ENCODE measurements at places on chromosomes 2 and 18.

DNA sequence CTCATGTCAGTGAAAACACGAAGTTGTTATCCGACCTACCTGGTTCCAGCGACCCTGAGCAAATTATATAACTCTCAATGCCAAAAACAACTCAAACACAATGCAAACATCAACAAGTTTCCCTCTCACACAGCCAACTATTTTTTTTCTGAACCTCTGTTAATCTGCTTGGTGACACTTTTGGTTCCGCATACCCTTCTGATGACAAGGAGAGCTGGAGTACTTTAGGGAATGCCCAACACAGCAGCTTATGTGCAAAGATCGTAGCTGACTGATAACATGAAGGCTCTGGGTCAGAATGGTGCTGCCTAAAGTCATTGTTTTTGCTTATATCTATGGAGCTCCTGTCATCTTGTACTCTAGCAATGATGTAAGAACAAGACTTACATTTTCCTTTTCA lies 72.7 kb upstream of the CCDC68 start:
- no peak for DNase-seq

DNA sequence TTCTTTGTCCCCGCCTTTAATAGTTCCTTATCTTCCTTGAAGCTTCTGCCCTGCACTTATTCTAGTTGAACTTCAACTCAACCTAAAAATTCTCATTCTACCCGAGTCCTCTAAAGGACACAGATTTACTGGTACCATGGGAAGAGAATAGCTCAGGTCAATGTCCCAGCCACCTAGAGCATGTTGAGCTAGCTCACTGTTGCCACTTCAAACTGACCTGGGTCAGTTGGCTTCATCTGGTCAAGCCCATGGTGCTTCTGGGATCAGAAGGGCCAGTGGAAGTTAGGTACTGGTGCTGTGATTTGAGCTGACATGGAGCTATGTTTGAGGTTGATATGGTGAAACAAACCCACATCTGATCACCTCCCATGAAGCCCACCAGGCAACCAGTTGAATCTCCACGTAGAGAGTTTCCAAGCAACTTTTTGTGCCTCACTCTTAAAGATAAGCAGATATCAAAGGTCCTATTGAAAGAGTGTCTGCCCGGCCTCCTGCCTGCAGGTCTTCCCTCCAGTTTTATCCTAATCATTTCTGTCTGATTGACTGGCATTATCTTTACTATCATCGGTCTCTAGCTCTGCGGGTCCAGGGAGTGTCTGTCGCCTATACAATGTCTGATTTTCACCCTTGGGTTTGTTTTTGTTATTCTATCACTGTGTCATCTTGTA lies 17.2 kb downstream of the GREB1 start:
- no peak for DNase-seq

DNA sequence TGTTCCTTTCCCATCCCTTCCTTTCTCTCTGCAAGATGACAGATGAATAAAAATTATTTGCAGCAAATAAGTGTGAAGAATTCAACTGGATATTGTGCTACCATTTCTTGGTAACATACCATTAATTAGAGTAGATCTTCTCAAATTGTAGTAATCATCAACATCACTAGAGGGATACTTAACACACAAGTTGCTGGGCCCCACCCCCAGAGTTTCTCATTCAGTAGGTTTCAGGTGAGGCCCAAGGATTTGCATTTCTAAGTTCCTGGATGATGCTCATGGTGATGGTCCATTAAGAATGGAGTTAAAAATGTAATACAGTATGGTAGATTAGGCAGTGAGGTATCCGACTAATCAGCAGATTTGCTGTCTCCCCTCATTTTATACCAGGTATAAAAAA lies 594.0 kb downstream of the ERBB4 start:
- DNase-seq: no peak

DNA sequence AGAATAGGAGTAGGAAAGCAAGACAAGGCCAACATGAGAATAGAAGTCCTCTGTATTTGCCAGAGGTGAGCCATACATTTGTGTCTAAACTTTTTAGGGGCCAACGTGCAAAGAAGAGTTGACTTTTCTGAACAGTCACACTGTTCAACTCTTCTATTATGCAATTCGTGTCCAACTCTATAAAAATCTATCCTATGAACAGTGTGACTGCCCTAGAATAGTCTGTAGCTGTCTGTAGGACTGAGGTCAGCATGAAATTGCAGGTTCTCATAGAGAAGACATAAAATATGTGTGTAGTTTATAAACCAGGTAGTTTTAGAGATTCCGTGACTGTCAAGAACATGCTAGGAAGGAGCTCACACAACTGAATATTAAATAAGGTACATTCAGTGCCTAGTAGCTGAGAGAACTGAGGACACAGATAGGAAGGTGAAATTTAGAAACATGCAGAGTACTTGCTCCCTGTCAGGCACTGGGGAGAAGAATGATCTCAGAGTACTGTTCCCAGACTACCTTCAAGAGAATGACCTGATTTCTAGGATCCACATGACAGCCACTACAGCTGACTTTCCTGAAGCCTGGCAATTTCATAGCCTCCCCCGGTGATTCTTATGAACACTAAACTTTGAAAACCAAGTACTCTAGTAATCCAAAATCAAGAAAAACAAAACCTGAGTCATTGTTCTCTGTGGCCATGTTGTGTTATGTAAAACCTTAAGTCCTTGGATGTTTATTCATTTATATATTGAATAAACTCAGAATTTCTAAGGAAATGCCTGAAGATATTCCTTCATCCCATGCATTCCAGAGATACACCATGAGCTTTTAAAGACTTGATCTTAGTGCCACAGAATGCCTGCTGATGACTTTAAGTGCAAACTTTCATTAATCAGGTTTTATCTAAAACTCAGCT lies 201.5 kb upstream of the BOD1L2 start:
- DNase-seq: no peak

DNA sequence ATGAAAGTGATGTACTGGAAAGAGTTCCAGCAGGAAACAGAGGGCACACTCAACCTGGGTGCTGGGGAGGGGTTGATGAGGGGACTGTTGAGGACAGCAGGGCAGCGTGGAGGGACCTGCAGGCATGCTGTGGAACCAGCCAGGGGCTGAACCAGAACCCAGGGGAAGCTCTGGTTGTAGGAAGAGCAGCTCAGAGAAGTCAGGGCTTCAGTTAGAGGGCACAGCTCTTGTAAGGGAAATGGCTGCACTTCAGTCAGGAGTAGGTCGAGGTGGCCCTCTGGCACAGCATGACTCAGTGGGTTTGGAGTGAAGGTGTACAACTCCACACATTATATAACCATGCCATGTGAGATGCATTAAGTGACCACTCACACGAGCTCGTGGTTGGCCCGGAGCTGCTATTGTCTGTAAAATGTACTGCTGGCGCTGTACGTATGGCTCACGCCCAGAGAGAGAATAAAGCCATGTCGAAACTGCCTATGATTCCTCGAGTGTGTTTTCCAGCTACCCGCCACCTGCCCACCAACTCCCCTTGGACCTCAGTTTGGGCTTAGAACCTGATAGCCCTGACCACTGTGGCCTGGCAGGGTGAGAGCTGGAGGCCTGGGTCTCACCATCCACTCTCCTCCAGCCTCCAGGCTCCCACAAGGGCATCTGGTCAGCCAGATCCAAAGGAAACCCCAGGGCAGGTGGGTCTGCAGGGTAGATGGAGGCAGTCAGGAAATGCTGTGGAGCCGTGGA lies 136.5 kb upstream of the HS6ST1 start:
- no peak for DNase-seq

DNA sequence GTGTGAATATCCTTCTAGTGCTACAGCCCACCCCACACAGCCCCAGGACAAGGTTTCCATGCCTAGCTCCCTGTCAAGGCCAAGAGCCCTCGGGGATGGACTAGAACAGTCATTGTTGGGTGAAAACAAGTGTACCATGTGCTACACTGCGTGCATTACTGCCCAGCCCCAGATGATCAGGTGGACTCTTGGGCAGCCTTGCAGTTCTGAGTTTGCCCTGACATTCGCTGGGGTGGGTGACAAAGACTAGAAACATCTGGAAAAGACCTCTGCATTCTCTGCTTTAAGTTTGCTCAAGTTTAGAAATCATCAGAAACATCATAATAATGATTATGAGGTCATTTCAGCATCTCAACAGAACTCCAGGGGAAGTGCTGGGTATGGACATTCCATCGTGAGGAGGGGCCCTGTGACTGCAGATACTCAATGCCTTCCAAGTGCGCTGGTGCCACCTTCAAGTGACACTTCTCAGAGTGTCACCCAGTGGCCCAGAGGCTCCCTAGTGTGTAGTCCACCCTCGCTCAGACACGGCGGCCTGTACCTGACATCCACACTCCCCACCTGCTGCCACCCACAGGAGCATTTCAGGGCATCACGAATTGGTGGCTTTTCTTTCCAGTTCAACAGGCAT lies 5.3 kb upstream of the PXDN start:
- no peak for DNase-seq

- DNase-seq: no peak
Observed at GRCh38 chr2:157158111-157158510, 99.4 kb upstream of the GALNT5 start.

- DNase-seq: no peak
Observed at GRCh38 chr18:2794159-2794558, 52.6 kb upstream of the EMILIN2 start.

DNA sequence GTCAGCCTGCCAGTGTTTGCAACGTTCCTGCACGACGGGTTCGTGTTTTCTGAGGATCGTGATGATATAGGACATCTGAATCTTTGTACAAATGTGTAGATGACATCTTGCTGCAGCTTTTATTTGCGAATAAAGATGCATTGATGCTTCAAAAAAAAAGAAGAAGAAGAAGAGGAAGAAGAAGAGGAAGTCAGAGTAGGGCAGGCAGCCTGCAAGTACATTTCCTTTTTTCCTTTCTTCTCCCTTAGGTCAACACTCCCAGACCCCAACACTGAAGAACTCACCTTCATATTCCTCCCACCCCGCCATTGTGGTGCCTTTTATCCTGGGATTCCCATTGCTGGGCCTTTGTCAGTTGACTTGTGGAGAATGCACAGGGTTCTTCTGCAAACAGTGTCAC lies 91.5 kb downstream of the FHOD3 start:
- DNase-seq: no peak

- DNase-seq: no peak
Observed at GRCh38 chr18:31497836-31498573, at the start of gene DSG2. Gene DSG2 (plus strand): TSS chr18:31498177. CDS start chr18:31498252, 75 bp downstream.

- DNase-seq: no peak
Observed at GRCh38 chr2:239330836-239331235, 70.0 kb downstream of the HDAC4 start.

DNA sequence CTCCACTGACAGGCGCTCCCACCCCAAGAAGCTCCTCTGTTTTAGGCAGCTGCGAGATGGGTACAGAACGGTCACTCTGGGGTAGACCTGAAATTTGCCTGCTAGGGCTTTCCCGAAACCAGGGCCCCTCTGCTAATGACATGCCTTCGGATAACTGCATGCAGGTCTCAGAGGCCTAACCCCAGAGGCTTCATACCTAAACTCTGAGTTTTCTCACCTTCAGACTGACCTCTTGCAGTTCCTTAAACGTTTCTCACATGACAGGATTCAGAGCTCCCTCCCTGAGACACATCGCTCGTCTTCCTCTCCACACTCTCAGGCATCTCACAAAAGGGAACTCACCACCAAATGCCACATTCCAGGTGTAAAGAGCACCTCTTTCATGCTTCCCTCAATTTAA lies 11.3 kb upstream of the KLHL29 start:
- no peak for DNase-seq

DNA sequence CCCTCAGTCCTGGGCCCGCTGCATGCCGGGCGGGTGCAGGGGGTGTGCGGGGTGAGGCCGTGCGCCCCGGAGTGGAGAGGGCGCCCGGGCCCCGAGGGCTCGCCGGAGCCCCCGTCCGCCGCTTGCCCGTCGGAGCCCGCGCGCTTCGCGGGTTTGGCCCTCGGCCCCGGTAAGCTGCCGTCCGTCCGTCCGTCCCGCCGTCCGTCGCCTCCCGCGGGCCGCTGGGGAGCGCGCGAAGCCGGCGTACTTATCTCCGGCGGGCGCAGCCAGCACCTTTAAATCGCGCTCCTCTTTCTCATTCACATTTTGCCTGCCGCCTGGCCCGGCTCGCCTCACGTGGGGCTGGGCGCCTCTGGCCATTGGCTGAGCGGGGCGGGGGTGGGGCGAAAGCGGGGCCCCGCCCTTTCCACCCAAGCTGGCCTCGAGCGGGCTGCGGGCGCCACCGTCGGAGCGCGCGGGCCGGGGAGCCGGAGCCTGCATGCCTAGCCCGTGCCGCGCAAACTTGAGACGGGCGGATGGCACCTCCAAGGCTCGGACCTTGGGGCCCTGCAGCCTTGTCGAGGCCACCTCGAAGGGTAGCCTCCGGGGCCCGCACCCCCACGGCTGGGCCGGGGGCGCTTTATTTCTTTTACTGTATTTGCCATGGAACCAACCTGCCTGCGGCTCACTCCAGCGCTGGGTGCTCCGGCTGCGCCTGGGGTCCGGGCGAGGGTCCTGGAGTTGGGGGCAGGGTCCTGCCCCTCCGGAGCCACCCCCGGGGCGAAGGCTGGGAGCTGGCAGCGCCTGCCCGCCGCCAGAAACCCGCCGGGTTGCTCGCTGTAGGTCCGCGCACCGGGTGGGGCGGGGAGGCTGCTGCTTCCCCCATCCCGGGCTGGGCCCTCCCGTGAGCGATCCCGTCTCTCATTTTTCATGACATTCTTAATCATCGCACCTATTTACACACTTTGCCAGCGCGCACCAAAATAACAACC lies at the start of gene GBX2:
Gene GBX2, minus strand, starts transcription at position 277 of the 971 bp plus-strand sequence. CDS start 415 bp downstream, outside the sequence.
- no peak for DNase-seq

- DNase-seq: no peak
Observed at GRCh38 chr2:89763581-89764485, 1072.4 kb downstream of the RPIA start.

GRCh38 chr2:102401456-102401855 lies 21.5 kb upstream of the IL18RAP start:
- no peak for DNase-seq

DNA sequence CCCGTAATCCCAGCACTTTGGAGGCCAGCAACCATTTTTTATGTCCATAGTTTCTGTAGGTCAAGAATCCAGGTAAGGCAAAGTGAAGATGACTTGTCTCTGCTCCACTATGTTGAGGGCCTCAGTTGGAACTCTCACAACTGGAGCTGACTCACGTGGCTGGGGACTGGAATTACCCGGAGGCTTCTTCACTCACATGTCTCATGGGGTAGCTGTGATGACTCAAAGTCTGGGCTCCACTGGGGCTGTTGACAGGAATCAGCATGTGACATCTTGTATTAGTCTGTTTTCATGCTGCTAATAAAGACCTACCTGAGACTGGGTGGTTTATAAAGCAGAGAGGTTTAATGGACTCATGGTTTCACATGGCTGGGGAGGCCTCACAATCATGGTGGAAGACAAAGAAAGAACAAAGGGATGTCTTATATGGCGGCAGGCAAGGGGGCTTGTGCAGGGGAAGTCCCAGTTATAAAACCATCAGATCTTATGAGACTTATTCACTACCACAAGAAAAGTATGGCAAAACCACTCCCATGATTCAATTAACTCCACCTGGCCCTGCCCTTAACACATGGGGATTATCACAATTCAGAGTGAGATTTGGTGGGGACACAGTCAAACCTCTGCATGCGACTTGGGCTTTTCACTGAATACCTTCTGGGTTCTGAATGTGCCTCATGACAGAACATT lies 7.8 kb upstream of the PPP1R1C start:
- peak; percentile 23 for DNase-seq

DNA sequence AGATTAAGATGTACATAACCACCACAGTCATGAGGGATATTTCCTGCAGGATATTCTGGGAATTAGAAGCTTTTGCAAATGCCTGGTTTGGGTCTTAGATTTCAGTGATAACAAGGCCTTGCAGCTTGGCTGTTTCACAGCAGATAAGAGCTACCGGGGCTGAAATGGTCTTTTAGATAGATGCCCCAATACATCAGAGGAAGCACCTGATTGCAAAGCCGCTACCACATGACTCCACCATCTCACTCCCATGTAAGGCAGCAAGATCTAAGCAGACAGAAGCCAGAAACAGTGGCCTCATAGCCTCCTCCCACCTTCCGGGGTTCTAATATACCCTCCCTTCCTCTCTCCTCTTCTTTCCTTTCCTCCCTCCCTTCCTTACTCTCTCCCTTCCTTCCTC lies 31.1 kb upstream of the EPG5 start:
- DNase-seq: no peak
